ENCODE measurements at places on chromosomes 1 and 21. TPM values are rescaled to one million over a fixed set of nuclear protein-coding genes. Genes with fewer than 3 reads are reported as not detected.
A peak's percentile ranks its signal among the peaks of the same experiment; 100 is the strongest.

MTF1 gene
- total RNA-seq, result 2.5 TPM

UBASH3A gene
- not detected for total RNA-seq

C4BPA gene
- not detected for total RNA-seq

DSCAM gene
- total RNA-seq, result not detected

PPIAL4G gene
- total RNA-seq, result not detected

- DNase-seq, result no peak
Observed at GRCh38 chr21:29340228-29340627, 41.5 kb downstream of the BACH1 start.

GRCh38 chr21:18723171-18723570, 319.6 kb upstream of the TMPRSS15 start:
- no peak for DNase-seq

DNA sequence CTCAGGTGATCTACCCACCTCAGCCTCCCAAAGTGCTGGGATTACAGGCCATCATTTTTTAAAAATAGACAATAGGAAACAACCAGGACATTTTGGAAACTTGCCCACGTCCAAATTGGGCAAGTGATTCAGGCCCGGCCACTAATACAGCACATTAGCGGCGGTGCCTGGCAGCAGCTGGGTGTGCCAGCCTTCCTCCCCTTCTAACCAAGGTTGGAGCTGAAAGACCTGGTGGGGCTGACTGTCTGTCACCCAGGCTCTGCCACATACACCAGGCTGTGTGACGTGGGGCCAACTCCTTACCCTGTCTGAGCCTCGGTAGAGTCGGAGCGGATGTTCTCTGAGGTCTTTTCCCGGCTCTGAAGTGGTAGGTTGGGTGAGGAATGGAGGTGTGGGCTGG, 29.6 kb upstream of the TMEM51 start:
- no peak for DNase-seq

DNA sequence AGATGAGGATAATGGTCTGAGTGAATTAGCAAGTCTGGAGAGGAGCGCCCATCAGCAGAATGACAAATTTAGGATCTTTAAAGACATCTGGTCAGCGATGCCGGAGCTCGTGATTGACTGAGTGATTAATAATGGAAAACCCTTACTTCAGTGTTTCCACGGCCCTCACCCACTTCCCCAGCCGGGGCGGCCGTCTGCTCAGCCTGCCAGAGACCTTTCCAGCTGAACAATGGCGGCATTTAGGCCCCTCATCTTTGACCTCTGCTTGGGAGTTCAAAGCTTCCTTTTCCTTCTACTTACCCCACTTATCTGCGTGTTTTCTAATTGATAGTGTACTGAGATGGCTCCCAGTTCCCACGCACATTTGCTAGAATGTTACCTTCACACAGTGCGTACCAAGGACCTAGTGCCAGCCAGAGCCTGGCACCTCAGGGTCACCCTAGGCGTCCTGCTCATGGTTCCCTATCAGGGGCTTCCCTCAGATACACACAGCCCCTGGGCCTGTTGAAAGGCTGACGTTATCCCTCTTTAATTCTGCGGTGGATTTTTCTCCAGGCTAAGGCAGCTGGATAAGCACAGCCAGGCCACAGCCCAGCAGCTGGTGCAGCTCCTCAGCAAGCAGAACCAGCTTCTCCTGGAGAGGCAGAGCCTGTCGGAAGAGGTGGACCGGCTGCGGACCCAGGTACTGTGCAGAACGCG, 232.8 kb downstream of the SDCCAG8 start:
- DNase-seq, result no peak

DNA sequence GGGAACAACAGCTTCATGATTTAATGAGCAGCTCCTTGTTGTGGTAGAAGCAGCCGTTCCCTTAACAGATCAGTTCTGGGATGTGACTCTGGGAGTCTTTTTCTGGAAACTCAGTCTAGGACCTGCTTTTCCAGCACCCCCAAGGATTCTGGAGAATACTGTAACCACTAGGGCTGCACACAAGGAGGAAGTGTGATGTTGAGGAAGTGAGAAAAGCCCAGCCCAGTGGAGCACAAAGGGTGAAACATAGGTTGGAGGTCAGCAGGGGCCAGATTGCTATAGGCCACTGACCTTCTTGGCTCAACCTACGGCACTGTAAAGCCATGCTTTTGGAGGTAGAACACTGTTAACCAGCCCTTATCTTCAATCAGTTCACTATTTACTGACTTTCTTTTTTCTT, 10.1 kb upstream of the PLA2G5 start:
- no peak for DNase-seq

DNA sequence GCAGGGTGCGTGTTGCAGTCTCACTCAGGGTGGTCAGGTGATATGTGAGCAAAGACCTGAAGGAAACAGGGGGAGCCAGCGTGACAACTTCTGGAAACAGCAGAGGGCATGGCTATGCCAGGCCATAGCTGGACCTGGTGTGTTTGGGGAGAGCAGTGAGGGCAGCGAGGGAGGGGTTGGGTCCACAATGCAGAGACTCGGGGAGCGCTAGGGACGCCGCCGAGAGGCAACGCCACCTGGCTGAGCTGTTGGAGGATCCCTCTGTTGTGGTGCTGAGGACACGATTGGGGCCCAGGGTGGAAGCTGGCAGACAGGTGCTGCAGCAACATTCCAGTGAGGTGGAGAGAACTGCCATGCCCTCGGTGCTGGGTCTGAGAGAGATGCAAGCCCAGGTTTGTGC, 26.6 kb upstream of the LSS start:
- DNase-seq, result no peak

DNA sequence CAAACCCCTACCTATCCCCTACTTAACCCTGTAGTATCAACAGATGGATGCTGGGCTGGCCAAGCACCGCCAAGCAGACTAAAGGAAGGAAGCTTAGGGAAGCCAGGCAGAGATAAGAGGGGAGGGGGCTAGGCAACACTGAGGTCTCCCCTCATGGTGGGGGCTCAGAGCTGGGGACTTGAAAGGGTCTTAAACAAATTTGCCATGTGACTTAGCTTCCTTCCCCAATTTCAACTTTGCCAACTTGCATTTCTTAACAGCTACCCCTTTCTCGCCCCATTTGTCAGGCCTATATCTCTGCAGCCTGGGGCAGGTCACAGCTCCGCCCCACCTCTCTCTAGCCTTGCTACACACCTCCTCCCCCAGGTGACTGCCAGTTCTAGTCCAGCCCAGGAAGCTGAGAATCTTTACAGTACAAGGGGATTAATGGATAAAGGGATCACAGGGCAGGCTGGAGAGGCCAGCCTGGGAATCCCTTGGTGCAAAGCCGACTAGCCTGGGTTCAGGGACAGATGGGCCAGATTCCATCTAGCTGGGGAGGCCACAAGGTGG, 3.4 kb downstream of the KIF21B start:
- DNase-seq, result no peak

- DNase-seq, result no peak
Observed at GRCh38 chr1:223765719-223766340, 53.5 kb downstream of the CAPN2 start.

DNA sequence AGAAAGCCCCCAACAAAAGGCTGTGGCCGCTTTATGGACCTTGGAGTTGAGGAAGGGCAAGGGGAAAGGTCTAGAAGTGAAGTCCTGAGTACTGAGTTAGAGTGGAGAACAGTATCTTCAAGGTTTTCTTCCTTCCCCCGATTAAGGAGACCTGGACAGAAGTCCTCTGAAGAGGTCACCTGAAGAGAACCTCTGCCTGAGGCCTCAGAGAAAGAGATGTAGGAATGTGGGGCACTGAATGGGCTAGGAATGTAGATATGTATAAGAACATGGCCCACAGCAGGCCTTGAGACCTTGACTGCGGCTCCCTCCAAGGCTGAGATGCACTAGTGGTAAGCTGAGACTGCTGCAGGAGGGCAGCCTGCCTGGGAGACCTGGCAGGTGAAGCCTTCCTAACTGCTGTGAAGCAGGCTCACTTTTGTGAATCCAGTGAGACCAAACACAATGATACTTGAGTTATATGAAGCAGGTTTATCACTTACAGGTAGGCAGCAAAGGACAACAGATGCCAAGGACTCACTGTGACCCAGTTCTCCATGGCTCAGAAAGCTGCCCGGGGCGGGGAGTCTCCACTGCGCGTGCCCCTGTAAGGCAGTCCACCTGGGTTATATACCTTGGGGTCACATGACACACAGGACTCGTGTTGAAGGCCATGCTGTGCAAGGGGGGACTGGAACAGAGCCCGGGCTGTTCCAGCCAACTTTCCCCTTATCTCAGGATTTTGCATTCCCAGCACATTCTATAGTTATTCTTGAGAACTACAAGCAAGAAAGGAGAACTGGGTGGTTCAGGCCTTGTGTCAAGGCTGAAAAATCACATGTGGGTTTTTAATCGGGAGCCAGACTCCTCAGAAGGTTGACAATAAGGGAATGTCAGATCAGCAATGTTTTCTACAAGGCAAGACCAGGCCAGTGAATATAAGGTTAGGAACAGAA, 78.8 kb upstream of the PPM1J start:
- no peak for DNase-seq

DNA sequence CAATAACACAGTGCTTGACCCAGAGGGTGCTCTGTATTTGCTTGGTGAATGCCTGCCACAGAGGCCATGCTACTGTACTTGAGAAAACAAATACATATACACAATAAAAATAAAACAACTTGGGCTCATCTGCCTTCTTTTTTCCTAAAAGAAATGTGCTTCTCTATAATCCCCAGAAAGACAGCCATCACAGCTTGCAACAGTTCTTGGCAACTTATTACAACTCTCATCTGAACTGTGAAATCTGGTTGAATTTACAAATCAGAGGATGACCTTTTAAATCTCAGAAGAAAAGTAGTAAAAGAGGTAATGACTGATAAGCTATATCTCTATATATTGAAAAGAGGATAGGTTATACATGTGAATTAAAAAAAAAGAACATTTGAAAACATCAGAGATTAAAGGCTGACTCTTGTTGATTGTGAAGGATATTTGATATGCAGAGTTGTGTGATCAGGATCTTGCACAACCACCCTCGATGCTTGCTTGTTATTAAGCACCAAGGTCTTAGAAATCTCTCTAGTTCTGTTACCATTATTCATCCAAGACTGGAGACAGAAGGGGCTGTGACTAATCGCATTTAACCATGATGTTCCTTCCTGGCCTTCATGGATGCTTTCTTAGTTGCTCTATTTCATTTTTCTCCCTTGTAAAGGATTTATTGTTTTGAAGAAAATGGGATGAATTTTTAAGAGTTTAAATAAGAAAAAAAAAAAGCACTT, 213.4 kb downstream of the APP start:
- no peak for DNase-seq

- no peak for DNase-seq
Observed at GRCh38 chr1:171420810-171421209, 64.5 kb upstream of the PRRC2C start.

DNA sequence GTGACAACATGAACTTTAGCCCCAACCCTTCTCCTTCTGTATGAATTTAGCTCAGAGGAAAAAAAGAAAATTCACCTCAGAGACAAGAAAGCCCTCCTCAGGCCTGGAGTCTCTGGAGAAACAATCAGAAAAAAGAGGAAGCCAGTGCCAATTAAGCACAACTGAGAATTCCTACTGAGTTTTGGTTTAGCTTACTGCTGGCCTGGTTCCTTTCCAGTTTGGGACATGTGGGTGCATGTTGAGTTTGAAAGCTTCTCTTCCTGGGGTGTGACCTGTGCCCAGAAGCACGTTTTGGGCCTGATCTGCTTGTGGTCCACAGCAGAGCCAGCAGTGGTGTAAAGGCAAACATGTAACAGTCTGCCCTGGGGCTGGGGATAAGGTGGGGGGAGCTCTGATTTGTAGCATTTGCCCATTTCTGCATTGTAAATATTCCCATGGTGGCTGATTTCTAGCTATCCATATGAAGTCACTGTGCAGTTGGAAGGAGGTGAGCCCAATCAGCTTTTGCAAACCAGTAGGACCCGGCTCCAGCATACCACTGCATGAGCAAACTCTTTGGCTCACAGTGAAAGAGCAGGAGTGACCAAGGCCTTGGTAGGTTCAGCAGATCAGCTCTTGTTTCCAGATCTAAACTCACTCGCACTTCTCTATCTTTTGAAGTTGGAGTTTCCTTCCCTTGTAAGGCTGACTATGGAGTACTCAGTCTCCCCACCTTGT, 4.7 kb upstream of the THEM5 start:
- DNase-seq, result peak; percentile 62
